AG04450 (cell line): ENCODE measurements at places on chromosomes 7 and 10. TPM values are rescaled to one million over a fixed set of nuclear protein-coding genes. Genes with fewer than 3 reads are reported as not detected.

DNA sequence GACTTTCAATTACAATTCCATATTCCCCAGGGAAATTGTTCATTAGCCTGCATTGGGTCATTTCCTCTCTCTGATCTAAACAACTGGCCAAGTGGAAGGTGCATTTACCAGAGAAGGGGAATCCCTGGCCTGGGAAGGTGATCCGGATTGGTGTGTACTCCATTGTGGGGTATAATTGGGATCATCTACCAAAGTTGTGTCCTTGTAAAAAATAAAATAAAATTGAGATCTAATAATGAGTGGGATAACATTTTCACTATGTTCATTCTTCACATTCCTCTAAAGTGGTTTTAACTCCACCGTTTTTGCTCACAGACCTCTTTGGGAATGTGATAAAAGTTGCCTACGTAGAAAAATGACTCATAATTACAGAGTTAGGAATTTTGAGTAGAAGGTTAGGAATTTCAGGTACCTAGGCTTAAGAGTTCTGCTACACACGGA is 22.8 kb downstream of the ARL5B start:
- no peak for DNase-seq

DNA sequence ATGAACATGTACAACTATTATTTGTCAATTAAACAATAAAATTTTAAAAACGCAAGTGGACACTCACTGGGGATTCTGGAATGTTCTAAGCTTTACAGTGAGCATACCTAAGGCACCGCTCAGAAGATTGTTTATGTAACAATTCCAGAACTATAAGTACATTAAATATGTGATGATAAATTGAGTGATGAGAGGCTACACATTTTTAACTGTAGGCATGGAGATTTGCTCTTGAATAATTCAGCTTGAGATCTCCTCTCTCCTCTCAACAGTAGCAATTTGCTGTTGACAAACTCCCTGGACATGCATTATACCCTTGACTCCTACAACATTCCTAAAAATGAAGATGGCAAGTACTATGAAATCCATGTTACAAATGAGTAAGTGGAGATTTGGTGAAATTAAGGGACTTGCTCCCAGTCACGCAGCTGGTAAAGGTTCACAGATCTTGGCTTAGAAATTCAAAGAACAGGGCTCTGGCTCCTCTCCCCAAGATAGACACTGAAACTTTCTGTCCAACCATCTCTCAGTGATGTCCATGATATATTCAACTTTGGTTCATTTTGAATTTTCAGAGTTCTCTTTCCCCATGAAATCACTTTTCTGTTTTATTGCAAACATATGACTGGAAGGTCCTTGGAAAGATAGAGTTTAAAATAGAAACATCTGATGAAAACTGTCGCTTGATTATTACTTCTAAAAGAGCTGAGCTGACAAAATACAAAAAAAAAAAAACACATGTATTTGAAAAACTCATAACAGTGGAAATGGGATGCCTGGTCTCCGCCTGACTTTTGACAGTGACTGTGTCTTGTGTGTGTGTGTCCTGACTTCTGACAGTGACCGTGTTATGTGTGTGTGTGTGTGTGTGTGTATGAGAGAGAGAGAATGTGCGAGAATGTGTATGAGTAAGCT is 488.3 kb downstream of the TNS3 start:
- no peak for DNase-seq

DNA sequence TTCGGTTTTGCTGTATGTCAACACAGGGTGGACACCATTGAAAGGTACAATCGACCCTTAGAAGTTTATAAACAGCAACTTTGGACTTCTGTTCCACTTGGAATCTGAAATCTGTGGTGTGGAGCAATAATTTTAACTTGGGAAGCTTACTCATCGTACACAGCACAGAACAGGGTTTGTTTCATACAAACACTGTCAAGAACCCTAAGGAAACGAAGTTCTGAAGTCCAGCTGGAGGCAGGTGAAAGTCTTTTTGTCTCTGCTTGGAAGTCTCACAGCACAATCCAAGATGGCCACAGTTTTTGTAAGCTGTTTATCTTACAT is 31.5 kb downstream of the NMT2 start:
- DNase-seq: peak; percentile 16

GRCh38 chr7:33667196-33667595 is 238.1 kb upstream of the BMPER start:
- no peak for DNase-seq

- no peak for DNase-seq
Observed at GRCh38 chr10:61752111-61753011, 89.6 kb downstream of the CABCOCO1 start.

The CALCR gene
- not detected in 2 replicates for polyA plus RNA-seq

The LRRC18 gene
- not detected in 2 replicates for polyA plus RNA-seq

The UCMA gene
- not detected in 2 replicates for polyA plus RNA-seq

The CLEC5A gene
- polyA plus RNA-seq: not detected in 2 replicates

The GDF10 gene
- 0.09 and 0.14 TPM in 2 replicates for polyA plus RNA-seq
